ENCODE measurements at places on chromosomes 2 and 18.

DNA sequence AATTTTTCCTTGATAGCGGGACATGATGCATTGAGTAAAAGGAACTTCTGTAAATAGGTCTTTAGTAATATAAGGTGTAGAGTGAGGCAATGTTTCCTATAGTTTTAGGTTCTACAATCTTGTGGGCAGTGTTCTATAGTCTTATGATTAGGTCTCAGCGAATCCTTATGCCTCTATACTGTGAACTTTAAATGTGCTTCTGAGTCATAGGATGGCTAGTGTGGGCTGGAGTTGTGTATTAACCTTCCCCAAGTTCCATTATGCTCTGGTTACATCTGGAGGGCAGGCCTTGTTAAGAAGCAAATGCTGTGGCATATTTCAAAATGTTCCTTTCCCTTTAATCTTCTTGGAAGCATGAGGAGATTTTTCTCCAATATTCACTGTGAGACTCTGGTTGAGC, 73.5 kb downstream of the ROCK2 start:
- DNase-seq: no peak

DNA sequence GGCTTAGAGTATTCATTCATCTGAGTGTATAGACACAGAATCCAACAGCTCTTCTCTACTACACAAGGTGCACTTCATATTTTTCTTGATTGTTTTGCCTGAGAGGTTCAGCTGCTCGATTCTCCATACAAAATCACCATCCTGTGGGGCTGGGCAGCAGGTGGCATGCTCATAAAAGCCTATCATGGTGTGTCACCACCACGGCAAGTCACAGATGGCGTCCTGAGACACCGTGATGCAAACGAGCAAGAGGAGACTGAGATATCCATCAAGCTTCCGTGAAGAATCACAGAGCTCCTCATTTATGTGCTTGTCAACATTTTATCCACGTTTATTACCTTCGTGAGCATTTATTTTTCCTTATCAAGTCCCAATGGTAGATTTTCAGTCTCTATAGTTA, 22.4 kb upstream of the NRP2 start:
- peak; percentile 55 for DNase-seq

- DNase-seq: no peak
Measured at GRCh38 chr2:55019526-55020258, 30.6 kb downstream of the RTN4 start.

- no peak for DNase-seq
Measured at GRCh38 chr2:182897137-182897536, 30.7 kb upstream of the FRZB start.

DNA sequence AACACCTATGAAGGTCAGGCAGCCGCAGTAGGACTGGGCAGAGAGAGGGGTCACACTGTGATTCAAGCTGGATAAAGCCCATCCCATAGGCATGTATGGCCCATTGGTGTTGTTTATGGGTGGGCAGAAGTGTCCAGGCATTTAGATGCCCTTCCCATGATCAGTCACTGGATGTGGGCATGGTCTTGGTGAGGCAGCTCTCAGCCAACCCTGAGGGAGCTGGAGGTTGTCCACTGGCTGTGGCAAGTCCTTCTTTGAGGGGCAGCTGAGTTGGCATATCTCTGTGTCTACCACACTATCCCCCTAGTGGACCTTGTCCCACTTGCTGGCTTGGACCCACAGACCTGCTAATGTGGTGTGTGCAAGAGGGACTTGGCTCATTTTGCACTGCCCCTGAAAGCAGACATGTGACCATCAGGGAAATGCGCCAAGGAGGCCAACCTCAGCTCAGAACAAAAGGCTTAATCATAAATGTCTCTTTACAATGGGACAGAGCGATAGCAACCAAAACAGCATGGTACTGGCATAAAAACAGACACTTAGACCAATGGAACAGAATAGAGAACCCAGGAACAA, 82.0 kb downstream of the TMEM17 start:
- no peak for DNase-seq

- no peak for DNase-seq
Measured at GRCh38 chr2:109324861-109325260, 195.9 kb downstream of the SH3RF3 start.

Measured in NCI-H2171 (cell line).